Effector memory CD4-positive, alpha-beta T cell (primary cell): ENCODE measurements at places on chromosomes 7 and 10.

DNA sequence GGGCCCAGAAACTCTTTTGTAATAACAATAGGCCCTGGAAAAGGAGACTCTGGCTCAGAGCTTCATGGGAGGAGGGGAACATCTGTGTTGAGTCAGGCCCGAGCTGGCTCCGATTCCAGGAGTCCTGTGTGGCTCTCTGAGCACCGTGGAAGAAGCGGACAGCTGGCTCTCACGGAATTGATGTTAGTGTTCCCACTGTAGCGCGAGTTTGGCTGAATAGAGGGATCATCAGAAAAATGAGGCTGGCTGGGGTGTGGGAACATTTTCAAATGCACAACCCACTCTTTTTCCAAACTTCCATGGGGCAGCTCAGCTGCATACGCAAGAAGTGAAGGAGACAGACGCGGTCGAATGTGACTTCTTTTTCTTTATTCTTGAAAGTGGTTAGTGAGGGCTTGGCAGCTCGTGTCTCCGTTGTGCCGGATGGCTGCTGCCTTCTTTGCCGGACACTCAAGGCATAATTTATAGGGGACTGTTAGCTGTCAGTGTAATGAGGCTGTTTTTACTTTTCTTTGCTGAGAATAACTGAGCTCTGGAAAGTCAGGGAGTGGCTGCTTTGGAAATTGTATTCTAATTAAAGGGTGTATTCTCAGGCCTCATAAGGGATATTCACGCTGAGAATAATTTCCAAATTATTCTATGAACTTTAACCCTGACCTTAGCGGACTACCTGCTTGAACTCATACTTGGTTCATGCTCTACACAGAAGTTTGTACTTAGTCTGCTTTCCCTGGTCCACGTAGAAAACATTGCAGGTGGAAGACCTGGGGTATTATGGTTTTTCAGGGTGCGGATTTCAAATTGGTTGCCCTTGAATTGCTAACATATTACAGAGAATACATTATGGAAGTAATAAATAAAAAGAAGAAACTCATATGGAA lies 23.1 kb downstream of the MDFIC start:
- no peak for DNase-seq

DNA sequence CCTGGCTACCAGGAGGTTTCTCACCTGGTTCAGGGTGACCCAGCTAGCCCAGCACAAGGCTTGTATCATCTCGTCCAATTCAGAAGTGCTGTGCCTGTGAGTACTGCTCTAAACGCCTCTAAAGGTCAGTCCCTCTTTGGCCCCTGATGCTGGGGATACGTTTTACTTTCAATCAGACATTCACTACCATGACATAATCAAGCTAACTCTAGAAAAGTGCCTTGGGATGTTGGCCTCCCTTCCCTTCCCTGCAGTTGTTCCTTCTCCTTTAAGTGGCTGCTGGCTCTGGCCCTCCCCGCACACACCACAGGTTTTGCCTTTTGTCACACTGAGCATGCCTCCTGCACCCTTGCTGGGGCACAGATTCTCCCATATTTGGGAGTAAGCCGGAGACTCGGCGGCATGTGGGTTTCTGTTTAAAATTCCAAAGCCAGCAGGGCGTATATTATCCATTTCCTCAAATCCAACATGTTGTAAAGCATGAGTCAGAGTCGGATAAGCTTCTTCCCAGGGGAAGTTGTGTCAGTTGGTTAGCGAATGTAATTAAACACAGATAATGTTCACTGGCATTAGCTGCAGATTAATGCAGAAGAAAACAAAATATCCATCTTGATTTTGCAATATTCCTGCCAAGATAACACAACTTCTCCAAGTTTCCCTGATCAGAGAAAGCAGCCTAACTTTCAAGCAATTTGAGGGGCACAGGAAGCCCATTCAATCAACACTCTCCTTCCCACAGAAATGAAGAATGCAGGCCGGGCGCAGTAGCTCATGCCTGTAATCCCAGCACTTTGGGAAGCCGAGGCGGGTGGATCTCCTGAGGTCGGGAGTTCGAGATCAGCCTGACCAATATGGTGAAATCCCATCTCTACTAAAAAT lies 31.8 kb upstream of the VCL start:
- no peak for DNase-seq

DNA sequence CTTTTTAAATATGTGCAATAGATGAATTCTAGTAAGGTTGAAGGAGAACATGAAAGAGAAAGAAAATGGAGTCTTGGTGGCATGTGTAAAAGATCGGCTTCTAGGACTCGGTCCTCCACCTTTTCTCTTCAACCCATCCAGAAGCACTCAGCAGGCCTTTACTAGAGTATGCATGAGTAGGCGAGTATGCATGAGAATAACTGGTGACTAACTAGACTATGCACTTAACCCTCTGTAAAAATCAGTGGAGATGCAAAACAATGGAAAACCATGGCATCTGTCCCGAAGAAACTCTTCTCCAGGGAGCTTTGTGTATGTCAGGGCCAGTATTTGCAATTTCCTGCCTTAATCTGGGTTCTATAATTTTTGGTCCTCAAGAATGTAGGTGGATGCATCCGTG lies 40.0 kb upstream of the GRB10 start:
- no peak for DNase-seq

DNA sequence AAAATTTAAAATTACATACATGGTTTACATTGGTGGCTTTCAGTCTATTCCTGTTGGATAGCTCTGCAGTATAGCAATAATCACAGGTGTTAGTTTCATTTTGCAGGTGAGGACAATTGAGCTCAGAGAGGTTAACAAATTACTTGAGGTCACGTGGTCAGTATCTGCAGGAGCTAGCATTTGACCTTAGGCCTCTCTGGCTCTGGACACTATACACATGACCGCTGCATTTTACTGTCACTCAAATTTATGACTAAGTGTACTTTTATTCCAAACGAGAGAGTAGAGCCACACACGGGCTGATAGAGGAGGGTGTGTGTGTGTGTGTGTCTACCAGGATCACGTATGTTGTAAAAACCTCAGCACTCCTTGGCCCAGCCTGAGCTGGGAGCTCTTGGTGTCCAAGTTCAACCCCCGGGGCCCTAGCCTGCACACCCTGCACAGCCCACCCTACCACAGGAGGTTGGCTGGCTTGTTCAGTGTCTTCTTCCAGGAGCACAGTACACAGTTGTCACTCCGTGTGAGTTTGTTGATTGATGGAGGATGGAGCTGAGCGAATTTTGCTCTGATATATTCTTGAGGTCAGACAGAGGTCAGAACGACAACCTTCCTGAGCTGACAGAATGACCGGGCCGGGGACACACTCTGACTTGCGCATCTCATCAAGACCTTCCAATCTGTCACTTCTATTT lies 272.7 kb downstream of the GFRA1 start:
- DNase-seq = no peak

GRCh38 chr7:101671371-101672356 lies 42.6 kb upstream of the MYL10 start:
- DNase-seq = no peak

- no peak for DNase-seq
Observed at GRCh38 chr7:148050492-148051158, 539.9 kb upstream of the C7orf33 start.

- peak; percentile 68 for DNase-seq
Observed at GRCh38 chr7:44750921-44751571, 2.4 kb downstream of the ZMIZ2 start.

GRCh38 chr10:93081318-93081717 lies 7.6 kb downstream of the CYP26A1 start:
- DNase-seq = no peak

- no peak for DNase-seq
Observed at GRCh38 chr10:111080224-111080623, 3.4 kb downstream of the ADRA2A start.

GRCh38 chr10:110138197-110138812 lies 69.1 kb upstream of the MXI1 start:
- no peak for DNase-seq

DNA sequence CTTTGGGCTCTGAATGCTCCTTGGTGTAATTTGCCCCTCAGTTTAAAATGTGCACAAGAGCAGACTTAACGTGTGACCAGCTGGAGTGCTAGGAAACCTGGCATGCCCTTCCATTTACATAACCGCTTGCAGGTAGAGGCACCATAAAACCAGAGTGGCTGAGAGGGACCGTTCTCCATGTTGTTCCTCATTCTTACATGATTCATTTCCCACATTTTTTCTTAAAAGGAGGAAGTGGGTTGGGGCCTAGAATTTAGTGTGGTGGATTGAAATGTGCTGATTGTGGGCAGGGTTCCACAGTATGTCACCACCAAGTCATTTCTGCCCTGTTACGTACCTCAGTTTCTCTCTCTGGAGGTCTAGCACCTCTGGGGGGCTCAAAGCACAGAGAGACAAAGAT lies 375.8 kb upstream of the VSTM2A start:
- DNase-seq = no peak

GRCh38 chr10:73758704-73759511 lies 14.7 kb downstream of the SEC24C start:
- no peak for DNase-seq

GRCh38 chr7:11946794-11947193 lies 114.8 kb upstream of the THSD7A start:
- no peak for DNase-seq
